ENCODE measurements at places on chromosomes 4 and X.

DNA sequence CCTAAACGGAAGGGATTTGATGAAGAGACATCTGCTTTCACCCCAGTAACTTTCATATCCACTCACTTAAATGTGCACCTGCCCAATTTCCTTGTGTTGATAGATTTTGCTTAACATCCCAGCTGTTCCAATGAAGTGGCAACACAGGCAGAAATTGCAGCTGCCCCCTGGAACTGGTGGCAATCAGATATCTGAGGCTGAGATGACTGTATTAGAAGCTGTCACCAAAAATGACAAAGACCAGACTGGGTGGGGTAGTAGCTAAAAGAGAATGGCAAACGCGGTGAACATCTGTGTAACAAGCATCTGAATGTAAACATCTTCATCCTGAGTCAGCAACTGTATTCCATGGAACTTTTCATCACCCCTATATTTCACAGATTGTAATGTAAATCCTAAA is 17.1 kb downstream of the GABRA2 start:
- DNase-seq: no peak

GRCh38 chrX:43469391-43470054 is 186.6 kb upstream of the MAOA start:
- DNase-seq: no peak

GRCh38 chr4:140069066-140069465 is 84.9 kb downstream of the MAML3 start:
- no peak for DNase-seq

DNA sequence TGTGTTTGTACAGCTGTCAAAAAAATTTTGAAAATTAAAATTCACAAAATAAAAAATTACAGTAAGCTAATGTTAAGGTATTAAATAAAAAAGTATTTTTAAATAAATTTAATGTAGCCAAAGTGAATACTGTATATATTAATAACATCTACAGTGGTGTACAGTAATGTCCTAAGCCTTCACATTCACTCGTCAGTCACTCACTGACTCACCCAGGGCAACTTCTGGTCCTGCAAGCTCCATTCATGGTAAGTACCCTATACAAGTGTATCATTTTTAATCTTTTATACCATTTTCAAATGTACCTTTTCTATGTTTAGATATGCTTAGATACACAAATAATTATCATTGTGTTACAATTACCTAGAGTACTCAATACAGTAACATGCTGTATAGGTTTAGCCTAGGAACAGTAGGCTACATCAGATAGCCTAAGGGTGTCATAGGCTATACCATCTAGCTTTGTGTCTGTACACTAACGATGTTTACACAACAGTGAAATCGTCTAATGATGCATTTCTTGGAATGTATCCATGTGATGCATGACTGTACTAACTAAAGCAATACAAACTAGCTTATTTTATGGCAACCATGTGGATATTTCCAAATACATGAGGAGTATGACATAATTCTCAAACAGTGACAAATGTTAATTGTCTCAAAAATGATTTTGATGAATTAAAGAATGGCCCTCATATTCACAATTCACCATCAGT is 13.7 kb downstream of the DDX60 start:
- no peak for DNase-seq

GRCh38 chrX:37420185-37420584 is 71.0 kb downstream of the PRRG1 start:
- DNase-seq: no peak

DNA sequence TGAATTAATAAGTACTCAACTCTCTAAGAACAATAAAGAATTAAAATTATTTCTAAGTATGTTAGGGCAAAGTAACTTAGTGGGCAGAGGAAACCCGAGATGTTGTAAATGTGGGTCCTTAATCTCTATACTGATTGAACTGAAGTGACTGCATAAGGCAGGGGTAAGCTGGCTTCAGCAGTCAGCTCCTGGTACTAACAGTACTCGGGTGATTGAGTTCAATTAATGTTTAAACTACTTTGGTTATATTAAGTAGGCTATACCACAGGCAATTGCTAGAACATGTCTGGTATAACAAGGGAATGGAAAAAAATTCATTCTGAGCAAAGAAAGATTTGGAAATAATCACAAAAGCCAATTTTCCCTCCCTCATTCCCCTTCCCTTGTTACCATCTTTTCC is 90.7 kb downstream of the LNX1 start:
- no peak for DNase-seq

GRCh38 chr4:11484531-11484930 is 55.8 kb upstream of the HS3ST1 start:
- no peak for DNase-seq

DNA sequence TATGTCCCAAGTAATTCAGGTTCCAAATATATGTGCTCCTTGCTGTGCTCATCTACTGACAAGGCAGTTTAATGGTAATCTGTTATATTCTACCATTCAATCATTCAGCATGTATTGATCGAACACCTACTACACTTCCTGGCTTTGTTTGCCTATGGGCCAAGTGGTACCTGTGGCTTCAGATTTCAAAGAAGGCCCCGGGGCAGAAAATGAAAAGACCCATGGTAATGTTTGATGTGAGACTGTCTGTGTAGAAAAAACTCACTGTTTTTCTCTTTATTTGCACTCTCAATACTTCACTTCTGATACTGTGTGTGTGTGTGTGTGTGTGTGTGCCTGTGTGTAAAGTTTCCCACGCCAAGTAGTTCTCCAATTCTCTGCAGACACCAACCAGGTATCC is 61.0 kb upstream of the FRAS1 start:
- no peak for DNase-seq

- DNase-seq: no peak
Measured at GRCh38 chr4:75308049-75308448, 206.2 kb downstream of the RCHY1 start.

GRCh38 chrX:148878371-148878770 is 378.0 kb downstream of the AFF2 start:
- DNase-seq: no peak

DNA sequence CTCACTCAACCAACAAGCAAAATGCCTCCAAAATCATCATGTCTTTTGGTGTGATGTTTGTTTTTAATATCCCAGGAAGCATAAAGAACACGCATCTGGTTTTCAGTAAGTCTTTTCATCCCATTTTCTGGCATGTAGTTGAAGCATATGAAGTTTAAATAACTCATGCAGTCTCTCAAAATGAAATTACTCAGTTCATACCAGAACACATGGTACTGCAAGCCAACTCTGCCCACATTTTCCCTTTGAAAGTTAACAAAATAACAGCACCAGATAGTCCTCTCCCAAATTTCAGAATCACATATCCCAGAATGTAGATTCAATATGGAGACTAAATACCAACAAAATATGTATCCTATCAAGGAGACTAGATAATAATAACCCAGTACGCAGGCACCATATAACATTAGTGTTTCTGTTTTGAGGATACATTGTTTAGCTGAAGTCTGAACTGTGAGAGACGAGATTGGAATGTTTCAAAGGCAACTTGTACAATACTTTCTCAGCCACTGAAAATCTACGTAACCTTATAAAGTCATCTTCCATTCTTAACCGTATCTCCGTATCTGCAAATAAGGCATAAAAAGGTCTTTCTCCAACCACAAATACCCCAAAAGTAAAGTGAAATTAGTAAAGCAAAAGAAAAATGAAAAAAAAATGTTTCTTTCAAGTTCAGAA is 23.1 kb downstream of the CORIN start:
- no peak for DNase-seq

GRCh38 chrX:109155161-109155560 is 326.7 kb downstream of the GUCY2F start:
- no peak for DNase-seq

DNA sequence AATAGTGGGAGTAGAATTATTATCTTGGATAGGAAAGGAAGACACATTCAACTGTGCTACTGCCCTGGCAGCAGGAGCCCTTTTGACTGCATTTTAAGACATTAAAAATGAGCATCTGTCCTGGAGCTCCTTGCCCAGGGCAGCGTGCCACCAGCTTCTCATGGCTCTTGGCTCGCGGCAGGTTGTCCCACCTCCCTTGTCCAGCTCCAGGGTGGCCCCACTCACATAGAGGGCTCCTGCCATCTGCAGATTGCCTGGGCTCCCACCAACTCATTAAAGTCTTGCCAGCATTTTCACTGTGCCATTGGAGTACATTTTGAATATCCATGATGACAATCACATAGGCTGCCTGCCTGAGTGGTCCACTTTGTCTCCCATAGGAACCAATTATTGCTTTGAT is 27.0 kb downstream of the CLCN4 start:
- DNase-seq: no peak

- DNase-seq: peak; percentile 46
Measured at GRCh38 chr4:133147921-133148689, 989 bp upstream of the PCDH10 start.

GRCh38 chr4:2442175-2442993 is 23.6 kb downstream of the CFAP99 start:
- DNase-seq: no peak

DNA sequence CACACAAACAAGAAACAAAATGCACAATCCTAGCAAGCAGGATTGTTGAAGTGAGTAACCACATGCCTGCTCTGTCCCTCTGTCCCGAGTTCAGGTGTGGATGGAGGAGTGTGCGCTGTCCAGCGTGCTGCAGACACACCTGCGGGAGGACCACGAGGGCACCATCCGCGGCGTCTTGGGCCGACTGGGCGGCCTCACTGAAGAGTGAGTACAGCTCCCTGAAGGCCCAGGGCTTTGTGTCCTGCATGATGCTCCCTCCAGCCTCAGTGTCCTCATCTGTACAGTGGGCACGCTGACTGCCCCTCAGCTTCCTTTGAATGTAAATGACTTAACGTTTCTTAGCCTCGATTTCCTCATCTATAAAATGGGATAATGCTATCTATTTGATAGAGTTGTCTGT is 82.5 kb downstream of the EVC start:
- DNase-seq: no peak

GRCh38 chr4:162016219-162016618 is 147.6 kb downstream of the FSTL5 start:
- no peak for DNase-seq

GRCh38 chr4:159484864-159485263 is 382.0 kb downstream of the RAPGEF2 start:
- no peak for DNase-seq

All from substantia nigra (tissue), 51 donors.